ENCODE measurements at places on chromosomes 6 and 20.
A peak's percentile ranks its signal among the peaks of the same experiment; 100 is the strongest.

DNA sequence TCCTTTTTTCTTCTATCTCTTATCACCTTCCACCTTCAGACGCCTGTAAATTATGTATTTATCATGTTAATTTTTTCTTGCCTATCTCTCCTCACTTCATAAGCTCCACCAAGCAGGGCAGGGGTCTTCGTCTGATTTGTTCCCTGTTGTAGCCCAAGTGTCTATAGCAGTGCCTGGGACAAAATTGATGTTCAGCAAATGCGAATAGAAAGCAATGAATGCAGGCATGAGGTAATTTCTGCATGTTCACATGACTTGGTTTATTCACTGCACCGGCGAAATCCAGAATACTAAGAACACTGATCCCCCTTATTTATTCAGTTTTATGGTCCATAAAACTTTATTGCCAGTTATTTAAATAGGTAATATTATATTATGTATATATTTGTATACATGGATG lies 162.1 kb downstream of the TBC1D7 start:
- no peak for DNase-seq

- DNase-seq = no peak
Measured at GRCh38 chr20:14790771-14791620, 453.6 kb upstream of the FLRT3 start.

DNA sequence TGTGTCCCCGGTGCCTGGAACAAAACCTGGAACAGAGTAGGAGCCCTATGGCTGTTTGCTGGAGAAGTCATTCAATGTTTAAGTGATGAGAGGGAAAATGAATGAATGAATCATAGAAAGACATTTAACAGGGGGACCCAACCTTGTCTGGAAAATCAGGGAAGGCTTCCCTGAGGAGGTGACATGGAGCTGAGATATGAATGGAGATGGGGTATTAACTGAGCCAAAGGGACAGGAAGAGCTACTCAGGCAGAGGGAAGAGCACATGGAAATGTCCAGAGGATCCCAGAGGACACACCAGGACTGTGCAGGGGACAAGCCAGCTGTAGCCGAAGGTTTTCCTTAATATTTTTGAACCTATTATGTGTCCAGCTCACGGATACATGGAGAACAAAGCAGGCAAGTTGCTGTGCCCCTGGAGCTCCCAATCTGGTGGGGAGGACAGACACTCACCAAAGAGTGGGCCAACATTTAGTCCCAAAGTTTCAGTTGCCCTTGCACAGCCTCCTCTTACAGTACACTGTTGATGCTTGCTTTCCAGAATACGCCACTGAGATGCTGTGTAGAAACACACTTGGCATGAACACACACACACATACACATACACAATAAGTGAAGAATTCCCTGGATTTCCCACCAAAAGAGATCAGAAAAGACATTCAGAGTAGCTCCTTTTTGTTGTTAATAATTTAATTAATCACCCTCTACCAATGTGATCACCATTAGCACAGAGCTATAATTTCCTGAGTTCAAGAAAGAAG lies 77.0 kb upstream of the PTPN1 start:
- no peak for DNase-seq

- DNase-seq = no peak
Measured at GRCh38 chr20:24421071-24421470, 48.4 kb upstream of the SYNDIG1 start.

GRCh38 chr6:52505726-52506409 lies 71.0 kb downstream of the TRAM2 start:
- no peak for DNase-seq

GRCh38 chr20:49676581-49677291 lies 36.9 kb downstream of the B4GALT5 start:
- DNase-seq = no peak

- peak; percentile 2 for DNase-seq
Measured at GRCh38 chr6:3023663-3024483, 24.2 kb downstream of the NQO2 start.

DNA sequence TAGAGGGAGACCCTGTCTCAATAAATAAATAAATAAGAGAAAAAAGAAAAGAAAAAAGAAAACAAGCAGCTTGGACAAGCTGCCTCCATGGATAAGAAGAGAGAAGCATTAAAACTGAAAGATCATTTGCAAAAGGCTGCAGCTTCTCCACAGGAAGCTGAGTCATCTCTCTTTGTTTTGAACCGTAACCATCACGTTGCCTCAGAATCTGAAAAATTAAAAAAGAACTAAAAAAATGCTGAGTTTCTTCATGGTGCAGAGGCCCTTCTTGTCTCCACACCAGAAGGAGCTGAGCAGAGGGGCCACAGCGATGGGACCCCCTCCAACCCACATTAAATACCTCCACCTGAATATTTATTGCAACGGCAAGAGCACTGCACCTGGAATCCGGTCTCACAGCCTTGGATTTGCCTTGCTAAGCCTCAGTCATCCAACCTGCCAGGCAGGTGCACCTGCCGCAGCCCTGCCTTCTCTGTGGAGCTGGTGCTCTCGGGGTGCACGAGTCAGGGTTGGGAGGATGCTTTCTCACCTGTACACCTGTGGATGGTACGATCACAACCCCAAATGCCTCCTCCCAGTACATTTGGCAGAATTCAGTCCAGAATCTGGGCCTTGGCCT lies 28.1 kb downstream of the TOX2 start:
- DNase-seq = no peak

All from COR-L47 (cell line).